NCI-H2081 (cell line): ENCODE measurements at places on chromosomes 5 and 9.

GRCh38 chr5:52560366-52560765 lies 227.3 kb upstream of the ITGA1 start:
- peak; percentile 72 for DNase-seq

DNA sequence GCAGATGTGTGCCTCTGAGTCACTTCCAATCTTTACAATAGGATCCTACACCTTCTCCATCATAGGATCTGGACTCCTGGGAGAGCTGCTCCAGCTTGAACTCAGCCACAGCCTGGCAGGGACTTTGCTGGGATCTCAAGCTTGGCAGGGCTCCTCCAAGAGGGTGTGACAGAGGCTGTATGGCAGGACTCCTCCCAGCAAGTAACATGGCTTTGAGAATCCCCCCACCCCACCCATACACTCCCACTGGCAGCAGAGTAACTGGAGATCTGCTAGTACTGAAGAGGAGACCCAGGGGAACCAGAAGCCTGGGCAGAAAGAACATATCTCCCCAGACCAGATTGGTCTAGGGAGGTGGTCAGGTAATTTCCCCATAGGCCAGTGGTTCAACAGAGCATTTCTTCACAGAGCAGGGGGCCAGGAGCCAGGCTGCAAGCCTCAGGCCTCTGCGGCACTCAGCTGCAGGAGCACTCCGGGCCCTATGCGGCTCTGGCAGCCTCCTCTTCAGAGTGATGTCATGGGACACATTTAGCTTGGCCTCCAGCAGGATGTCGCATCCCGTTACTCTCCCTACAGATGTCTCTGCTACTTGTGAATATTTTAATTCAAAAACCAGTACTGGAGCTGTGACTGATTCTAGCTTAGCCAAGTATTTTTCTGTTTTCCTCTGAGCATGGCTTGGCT lies 1.7 kb upstream of the ACSL6 start:
- no peak for DNase-seq

GRCh38 chr9:90301277-90301653 lies 341.4 kb downstream of the DIRAS2 start:
- no peak for DNase-seq

DNA sequence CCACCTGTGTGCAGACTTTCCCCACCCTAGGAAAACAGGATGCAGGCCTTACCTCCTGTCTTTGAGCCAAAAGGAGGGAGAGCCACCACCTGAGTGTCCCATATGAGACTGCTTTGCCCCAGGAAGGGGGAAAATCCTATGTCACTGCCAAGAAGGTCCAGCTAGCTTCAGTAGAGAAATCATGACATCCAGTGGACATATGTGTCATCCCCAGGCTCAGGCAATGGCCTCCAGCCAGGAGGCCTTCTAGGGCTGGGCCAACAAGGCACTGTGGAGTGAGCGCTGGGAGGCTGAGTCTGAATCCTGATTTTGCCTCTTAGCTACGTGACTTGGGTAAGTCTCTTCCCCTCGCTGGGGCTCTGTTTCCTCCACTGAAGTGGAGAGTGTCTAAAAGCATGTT lies 60.2 kb downstream of the SMIM23 start:
- no peak for DNase-seq

DNA sequence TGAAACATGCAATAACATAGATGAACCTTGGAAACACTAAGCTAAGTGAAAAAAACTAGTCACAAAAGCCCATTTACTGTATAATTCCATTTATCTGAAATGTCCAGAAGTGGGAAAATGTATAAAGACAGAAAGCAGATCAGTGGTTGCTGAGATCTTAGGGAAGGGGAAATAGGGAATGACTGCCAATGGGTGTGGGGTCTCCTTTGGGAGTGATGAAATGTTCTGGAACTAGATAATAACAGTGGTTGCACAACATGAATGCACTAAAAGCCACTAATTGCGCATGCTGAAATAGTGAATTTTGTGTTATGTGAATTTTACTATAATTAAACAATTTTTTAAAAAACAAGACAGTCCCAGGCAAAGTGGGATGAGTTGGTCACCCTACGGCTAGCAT lies 472.8 kb downstream of the CCDC171 start:
- no peak for DNase-seq

DNA sequence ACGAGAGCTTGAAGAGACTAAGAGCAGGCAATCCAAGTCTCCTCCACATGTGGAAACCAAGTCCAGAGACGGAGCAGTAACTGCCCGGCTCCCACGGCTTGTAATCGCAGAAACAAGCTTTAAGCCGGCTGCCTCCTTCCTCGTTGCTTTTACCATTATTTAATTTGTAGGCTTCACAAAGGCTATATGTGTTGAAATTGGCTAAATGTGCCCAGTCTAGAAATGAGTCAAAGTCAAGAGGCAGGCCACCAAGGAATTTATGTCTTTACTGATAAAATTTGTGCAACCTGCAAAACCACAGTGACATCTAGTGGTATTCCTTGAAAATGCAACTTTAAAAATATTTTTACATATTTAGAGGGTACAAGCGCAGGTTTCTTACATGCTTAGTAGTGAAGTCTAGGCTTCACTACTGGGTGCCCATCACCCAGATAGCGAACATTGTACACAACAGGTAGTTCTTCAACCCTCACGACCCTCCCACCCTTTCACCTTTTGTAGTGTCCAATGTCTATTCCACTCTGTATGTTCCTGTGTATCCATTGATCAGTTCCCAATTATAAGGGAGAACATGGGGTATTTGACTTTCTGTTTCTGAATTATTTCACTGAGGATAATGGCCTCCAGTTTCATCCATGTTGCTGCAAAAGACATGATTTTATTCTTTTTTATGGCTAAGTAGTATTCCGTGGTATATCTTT lies 33.5 kb upstream of the EBF1 start:
- DNase-seq: peak; percentile 25

GRCh38 chr5:72346398-72346797 lies 26.2 kb downstream of the PTCD2 start:
- DNase-seq: no peak

- DNase-seq: no peak
Measured at GRCh38 chr9:16337322-16338029, 533.0 kb downstream of the BNC2 start.

DNA sequence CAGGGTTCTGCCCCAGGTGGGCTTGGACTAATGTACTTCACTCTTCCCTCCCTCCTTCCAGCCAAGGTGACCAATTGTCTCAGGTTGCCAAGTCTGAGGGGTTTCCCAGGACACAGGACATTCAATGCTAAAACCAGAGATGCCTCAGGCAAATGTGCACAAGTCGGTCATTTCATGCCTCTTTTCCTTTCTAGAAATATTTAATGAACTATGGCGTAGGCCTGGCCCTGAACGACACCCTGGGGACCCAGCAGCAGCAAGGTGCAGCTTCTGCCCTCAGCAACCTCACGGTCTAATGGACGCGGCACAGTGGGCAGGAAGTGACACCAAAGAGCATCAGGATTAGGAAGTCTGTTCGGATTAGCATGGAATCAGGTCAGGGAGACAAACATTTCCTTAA lies 148.1 kb downstream of the MTX3 start:
- no peak for DNase-seq

GRCh38 chr9:102185962-102186361 lies 447.5 kb upstream of the GRIN3A start:
- DNase-seq: no peak

- DNase-seq: no peak
Measured at GRCh38 chr5:17330386-17330785, 113.0 kb downstream of the BASP1 start.

- no peak for DNase-seq
Measured at GRCh38 chr9:69047371-69047770, 11.8 kb downstream of the FXN start.

DNA sequence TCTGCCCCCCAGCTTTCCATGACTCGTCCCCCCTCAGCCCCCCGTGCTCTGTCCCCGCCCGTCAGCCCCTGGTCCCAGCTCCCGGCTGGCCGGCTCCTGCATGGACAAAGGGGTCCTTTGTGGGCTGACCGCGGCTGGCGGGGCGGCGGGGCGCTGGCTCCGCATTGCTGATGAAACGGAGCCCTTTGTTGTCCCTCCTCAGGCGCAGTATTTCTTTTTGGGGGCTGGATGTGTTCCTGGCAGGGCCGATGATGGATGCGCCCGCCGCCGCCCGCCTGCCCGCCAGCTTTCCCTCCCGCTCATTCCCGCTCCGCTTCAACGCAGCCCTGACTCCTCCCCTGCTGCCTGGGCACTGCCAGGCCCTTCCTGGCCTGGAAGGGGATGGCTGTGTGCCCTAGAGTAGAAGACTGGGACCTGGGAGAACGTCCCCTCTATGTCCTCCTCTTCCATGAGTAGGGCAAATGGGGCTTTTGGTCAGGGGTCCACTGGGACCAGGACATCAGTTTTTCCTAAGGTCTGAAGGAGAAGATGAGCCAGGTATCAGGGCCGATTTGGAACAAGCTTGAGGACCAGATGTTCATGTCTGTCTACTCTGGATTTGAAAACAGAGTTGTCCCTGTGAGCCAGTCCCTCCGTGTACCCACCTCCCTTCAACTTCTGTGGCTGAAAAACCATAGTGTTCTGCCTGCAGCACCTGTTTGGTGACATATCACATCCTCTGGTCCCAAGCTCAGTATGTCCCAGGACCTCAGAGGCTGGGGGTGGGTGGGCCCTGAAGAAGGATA lies 29.0 kb downstream of the CXXC5 start:
- DNase-seq: no peak

DNA sequence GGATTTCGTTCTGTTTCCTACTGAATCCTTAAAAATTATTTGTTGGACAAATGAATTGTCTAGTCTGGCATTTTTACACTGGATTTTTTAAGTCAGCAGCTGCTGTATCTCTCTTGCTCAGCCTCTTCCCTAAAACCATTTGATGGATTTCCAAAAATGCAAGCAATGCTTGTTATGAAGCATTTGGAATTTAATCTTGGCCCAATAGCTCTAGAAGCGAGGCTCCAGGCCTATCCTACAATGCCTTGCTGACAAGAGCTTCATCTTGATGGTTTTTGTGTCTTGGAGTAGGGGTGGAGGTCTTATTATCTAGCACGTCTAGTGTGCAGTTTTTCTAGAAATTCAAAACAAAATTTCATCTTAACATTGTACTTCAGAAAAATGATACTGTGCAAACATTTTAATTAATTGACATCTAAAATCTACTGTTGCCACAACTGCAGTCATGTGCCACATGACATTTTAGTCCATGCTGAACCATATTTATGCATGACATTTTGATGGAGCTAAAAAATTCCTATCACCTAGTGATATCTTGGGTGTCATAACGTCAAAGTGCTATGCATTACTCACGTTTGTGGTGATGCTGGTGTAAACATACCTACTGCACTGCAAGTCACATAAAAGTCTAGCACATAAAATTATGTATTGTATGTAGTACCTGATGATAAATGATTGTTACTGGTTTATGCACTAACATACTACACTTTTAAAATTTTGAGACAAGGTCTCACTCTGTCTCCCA lies 5.9 kb upstream of the RAD23B start:
- DNase-seq: no peak

GRCh38 chr5:165630261-165630778 lies 2124.9 kb downstream of the MAT2B start:
- DNase-seq: peak; percentile 72

- no peak for DNase-seq
Measured at GRCh38 chr9:80596579-80596978, 1024.8 kb downstream of the TLE4 start.

DNA sequence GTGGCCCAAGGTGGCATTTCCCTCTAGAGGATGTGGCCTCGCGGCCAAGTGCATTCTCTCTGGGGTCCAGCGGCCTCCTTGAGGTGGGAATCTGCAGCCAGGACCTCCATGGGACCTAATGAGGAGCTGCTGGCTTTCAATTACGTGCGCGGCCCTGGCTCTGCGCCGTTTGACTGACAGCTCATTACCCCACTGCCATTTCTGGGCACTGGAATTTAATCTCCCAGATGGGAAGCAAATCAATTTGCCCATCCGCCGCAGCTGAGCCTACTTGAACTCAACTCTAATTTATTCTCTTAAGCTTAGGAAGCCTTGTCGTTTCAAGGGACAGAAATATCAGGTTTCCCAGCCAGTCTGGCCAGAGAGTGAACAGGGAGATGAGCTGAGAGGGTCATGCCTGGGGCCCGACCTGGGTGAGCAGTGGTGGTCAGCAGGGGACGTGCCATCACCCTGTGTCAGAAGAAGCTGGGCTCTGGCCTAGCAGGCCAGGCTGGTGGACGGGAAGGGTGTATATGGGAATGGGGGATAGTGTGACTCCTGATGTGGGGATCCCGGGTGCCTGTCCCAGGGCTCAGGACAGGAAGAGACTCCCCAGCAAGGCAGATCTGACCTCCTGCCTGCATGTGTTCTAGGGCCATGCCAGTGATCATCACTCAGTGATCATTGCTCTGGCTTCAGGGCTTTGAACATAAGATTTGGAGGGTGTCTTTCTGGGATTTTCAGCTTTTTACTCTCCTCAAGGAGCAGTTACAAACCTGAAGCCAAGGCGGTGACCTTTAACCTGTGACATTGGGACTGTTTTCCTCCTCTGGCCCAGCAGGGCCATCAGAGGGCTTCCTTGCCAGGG lies 69.7 kb downstream of the MACROH2A1 start:
- DNase-seq: no peak

GRCh38 chr9:738209-738915 lies 103.1 kb upstream of the DMRT1 start:
- no peak for DNase-seq

GRCh38 chr5:144002876-144003275 lies 167.6 kb downstream of the YIPF5 start:
- no peak for DNase-seq

DNA sequence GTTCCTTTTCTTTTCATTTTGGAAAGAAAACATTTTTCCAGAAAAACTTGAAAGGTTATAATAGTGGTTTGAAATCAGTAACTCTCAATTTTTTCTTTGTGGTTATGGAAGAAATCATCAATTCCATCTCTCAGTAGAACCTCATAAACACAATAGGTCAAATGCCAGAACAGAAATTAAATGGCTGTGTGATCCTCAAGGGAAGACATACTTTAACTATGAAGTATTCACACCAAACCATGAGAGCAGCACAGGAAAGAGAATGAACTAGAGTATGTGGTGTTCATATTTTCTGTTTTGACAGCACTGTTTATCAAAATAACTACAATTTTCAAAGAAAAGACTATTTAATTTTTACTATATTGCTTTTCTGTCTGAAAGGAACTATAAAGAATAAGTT lies 29.7 kb upstream of the EFNA5 start:
- DNase-seq: no peak

DNA sequence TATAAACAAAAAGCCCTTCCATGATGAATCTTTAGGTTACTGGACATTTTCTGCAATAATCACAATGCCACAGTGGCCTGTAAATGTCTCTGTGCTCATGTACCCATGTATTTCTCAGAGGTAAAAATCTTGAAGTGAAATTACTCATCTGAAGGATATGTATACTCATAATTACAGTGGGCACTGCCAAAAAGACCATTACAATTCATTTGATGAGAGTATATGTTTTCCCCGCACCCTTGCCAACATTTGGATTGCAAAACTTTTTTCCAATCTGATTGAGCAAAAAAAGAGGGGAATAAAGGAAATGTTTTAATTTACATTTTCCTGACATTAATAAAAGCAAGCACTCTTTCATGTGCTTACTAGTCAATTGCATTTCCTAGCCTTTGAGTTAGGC lies 110.5 kb downstream of the EPB41L4A start:
- no peak for DNase-seq

GRCh38 chr5:173790177-173790719 lies 97.9 kb upstream of the CPEB4 start:
- DNase-seq: no peak

- no peak for DNase-seq
Measured at GRCh38 chr5:118778941-118779340, 209.4 kb downstream of the DTWD2 start.
